ENCODE measurements at places on chromosomes 7 and 10.
A peak's percentile ranks its signal among the peaks of the same experiment; 100 is the strongest.

DNA sequence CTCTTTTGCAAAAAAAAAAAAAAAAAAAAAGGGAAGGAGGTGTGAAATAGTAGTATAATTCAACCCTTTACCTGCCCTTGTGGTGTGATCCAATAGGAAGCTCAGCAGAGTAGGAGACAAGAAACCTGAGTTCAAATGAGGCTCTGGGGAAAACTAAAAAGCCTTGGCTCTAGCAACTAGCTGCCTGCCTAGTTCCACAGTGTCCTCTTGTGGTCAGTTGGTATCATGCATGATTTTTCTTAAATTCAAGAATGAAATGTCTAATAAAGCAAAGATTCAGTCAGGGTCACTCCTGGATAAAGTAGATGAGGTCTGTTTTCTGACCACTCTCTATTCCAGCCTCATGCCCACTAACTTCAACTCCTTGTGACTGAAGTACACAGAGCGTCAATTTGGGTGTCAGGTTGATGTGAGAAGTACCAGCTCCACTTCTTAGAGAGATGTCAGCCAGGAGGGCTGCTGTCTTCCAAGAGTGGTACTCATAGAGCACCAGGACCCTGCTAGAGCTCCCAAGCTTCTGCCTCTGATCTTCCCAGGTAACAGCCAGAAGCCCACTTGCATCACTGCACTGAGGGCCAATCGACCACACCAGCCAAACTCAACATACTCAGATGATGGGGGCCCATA, 10.5 kb downstream of the LSM5 start:
- DNase-seq: peak; percentile 33

DNA sequence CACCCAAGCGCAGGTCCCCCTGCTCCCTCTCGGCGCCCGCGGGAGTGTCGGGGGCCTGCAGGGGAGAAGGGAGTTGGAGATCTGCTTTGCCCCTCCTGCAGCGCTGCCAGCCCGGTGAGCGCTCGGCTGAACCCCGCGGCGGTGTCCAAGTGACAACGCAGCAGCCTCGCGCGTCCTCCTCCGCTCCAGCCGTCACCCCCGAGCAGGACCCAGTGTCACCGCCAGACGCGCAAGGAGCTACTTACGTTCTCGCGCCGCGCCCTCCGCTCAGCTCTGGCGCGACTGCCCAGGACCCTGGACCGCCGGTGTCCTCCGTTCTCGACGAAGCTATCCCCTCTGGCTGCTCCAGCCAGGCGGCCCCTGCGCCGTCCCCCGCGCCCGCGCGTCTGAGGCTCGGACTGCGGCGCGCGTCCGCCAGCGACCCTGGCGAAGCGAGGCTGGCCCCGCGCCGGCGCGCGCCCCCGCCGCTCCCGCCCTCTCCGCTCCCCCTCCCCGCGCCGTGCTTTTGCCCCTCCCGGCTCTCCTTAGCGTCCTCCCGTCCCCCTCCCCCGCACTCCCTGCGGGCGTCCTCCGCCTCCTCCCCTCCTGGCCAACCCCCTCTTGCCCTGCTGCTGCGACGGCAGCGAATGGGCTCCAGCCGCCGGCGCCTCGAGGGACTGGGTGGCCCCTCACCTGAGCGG, at the start of gene NRCAM:
Gene NRCAM (minus strand): TSS at position 439 of the 680 bp plus-strand sequence. CDS start 216,372 bp downstream, outside the sequence.
- no peak for DNase-seq

- DNase-seq: no peak
Measured at GRCh38 chr7:151964951-151965350, 8.7 kb downstream of the GALNTL5 start.

GRCh38 chr10:78550090-78550489, 516.4 kb downstream of the RPS24 start:
- no peak for DNase-seq

DNA sequence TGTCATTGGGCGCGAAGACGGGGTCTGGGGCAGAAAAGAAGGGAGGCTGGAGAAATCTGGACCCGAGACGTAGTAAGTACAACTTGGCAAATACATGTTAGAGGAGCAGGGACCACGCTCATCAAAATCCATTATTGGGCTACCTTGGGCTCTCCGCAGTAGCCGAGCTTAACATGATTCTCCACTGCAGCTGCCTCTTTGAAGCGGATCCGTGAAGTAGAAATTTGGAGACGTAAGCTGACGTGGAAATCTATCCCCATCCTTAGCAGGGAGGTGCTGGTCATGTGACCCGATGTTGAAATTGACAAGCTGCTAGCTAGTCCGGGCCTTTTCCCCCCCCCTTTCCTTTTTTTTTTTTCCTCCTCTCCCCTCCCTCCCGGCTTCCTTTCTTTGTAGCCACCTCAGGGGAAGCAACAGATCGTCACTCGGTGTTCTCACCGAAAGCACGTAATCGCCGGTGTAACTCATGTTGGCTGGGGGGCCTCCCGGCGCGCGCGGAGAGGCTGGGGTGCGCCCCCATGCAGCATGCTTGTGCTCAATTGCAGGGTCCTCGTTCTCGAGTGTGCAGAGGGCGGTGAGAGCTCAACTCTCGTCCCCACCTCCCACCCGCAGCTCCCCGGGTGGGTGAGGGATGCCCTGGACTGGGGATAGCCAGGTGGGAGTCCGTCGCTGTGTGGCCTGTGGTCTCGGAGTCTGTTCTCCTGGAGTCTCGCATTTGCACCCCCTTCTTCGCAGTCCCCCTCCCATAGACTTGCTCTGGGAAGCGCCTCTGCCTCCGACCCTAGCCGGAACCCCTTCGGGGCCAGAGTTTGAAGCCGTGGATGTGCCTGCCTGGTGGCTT, at the start of gene HOXA11:
Gene HOXA11 (minus strand): TSS at position 220 of the 841 bp plus-strand sequence. CDS start 88 bp downstream, at position 132.
- no peak for DNase-seq

GRCh38 chr7:98119256-98119918, 12.7 kb downstream of the LMTK2 start:
- DNase-seq: no peak

DNA sequence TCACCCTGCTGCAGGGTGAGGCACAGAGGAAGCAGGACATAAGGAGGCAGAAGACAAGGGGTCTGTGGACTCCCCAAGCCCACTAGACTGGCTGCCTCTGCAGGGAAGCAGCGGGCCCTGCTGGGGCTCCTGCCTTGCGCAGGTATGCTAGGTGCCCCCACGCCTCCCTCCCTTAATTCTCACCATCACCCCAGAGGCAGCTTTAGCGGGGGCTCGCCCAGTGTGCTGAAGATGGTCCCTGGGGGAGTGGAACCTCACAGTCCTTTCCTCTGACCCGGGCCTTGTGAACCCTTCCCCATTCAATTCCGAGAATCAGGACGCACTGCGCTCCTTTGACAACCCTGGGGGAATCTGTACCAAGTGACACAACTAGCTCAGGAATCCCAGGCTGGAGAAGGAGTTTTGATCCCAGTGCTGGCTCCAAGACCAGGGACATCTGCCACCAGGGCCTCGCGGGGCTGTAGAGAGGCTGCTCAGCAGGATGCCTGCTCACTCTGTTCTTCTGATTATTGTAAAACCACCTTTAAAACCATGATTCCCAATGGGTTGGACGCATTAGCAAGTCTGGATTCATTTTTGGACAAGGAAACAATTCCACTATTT, 468.4 kb downstream of the TCERG1L start:
- DNase-seq: no peak

DNA sequence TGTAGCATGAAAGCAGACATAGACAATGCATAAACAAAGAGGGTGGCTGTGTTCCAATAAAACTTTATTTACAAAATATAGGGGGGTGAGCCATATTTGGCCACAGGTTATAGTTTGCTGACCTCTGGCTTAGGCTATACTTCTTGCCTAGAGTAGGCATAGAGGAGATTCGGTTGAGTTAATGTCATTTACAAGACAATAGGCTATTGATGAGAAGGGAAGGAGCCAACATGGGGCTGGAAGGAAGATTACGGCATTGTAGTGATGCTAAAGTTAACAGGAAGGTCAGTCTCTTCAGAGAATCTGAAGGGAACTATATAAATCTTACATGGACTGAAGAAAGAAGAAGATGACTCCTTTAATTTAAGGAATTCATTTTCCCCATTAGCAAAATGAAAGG, 463.5 kb downstream of the HTR7 start:
- DNase-seq: no peak

Data from activated CD4-positive, alpha-beta T cell treated with anti-CD3 and anti-CD28 coated beads, Interleukin-2, amount 50 U/mL, for 16 hours (primary cell).